ENCODE measurements at places on chromosomes 7 and 10. TPM values are rescaled to one million over a fixed set of nuclear protein-coding genes. Genes with fewer than 3 reads are reported as not detected.

EN2 gene
- total RNA-seq: not detected

IRF5 gene
- total RNA-seq: not detected

TRIM56 gene
- 36.1 TPM for total RNA-seq

NPC1L1 gene
- total RNA-seq: 0.09 TPM

CDK1 gene
- 0.94 TPM for total RNA-seq

ADGRA1 gene
- not detected for total RNA-seq

FXYD4 gene
- total RNA-seq: not detected

GNB2 gene
- 53.9 TPM for total RNA-seq

SPDYE2 gene
- not detected for total RNA-seq

ELN gene
- 6.5 TPM for total RNA-seq

NRP1 gene
- total RNA-seq: 306 TPM

WIPF3 gene
- total RNA-seq: under 0.01 TPM

CLCN1 gene
- total RNA-seq: not detected

NEBL gene
- 0.16 TPM for total RNA-seq

SPDYE9 gene
- total RNA-seq: not detected

CHN2 gene
- 0.09 TPM for total RNA-seq

CYP3A5 gene
- total RNA-seq: 3.1 TPM

NXPH1 gene
- not detected for total RNA-seq

GPR26 gene
- not detected for total RNA-seq

PDZD7 gene
- 2.0 TPM for total RNA-seq

CHST15 gene
- total RNA-seq: 0.63 TPM

STMP1 gene
- 15.3 TPM for total RNA-seq

RTKN2 gene
- total RNA-seq: 0.47 TPM

NAT16 gene
- total RNA-seq: not detected

HOXA2 gene
- 0.43 TPM for total RNA-seq

POU6F2 gene
- not detected for total RNA-seq

LDB3 gene
- total RNA-seq: 0.09 TPM

NEUROD6 gene
- not detected for total RNA-seq

SPDYE16 gene
- total RNA-seq: under 0.01 TPM

MMP21 gene
- not detected for total RNA-seq

BHLHA15 gene
- 0.16 TPM for total RNA-seq

PCLO gene
- under 0.01 TPM for total RNA-seq

LRGUK gene
- total RNA-seq: 0.09 TPM

PIP gene
- not detected for total RNA-seq

ARHGAP22 gene
- 34.2 TPM for total RNA-seq

NODAL gene
- total RNA-seq: not detected

GTPBP4 gene
- total RNA-seq: 21.1 TPM

AFAP1L2 gene
- total RNA-seq: 0.26 TPM

TRIM50 gene
- not detected for total RNA-seq

KDM7A gene
- total RNA-seq: 2.0 TPM

SLC29A3 gene
- total RNA-seq: 1.4 TPM

AKR1C4 gene
- total RNA-seq: not detected

PRR15 gene
- 0.16 TPM for total RNA-seq

NUTM2D gene
- total RNA-seq: 1.6 TPM

AQP1 gene
- 1.4 TPM for total RNA-seq
